IPS DF 6.9 (cell line): ENCODE measurements at places on chromosomes 7 and 10.

DNA sequence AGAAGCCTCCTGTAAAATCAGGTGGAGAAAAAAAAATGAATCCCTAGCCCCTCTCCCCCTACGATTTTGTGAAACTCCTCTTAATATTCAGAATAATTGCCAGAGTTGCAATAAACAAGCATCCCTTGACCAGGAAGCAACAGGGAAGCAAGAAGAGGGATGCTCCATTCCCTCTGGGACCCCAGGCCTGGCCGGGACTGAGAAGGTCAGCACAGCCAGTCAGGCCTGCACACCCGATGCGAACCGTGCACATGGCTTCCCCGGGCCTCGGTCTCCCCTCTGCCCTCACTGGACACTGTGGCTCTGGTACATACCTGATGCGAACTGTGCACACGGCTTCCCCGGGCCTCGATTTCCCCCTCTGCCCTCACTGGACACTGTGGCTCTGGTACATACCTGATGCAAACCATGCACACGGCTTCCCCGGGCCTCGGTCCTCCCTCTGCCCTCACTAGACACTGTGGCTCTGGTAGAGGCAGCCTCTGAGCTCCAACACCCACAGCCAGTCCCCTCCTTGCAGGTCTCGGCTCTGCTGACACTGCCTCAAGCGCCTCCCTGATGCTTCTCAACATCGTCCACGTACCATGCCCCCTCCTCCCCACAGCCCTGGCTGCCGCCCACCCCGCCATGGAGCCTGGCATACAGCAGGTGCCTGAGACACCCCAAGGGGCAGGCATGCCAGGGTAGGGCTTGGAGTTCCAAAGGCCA, 138.6 kb downstream of the DIP2C start:
- DNase-seq = no peak

DNA sequence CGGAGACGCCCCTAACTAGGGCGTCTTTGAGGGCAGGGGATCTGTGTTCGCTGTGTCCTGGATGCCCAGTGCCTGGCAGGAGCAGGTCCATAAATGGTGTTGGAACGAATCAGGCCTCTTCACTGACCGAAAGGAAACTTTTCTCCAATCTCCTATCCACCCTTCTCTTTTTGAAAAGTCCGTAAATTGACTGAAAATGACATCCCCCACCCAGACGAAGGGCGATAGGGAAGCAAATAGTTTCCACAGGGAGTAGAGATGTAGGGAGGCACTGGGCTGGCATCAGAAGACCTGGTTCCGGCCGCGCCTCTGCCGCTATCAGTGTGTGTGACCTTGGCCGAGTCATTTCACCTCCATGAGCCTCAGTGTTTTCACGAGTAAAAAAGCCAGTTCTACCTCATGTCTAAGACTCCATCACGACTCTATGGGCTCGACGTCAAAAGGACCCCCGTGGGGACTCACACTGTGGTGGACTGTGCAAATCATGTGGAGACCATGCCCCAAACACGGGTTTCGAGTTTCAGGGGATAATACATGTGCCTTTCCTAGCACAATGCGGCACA, 497 bp upstream of the RAB11FIP2 start:
- DNase-seq = no peak

DNA sequence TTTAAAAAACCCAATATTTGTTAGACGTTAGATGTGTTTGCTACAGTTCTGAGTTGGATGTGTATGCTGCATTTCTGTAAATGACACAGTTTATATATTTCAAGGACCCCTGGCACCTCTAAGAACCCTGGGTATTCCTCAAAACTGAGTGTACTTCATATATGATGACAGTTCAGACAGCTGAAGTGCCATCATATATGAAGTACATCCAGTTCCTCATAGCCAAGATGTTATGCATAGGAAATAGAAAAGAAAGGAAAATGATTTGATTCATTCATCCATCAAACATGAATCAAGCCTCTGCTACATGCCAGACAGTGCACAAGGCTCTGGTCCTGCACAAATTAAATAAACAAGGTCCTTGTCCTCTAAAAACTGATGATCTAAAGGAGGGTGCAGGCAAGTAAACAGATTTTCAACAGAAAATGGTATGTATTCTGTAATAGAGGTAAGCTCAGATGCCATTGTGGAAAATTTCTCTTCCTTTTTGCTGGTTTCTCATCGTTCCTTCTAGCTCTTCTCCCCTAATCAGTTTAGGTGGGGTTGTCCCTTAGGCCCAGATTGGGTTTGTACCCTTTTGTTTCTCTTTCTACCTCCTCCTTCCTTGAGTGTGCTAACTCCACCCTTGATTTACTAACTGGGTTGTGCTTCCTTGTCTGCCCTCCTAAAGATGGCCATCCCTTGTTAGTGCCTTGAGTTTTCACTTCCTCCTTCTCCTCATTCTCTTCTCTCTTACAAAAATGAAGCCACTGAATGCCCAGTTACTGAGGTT, 25.3 kb upstream of the SMIM30 start:
- no peak for DNase-seq

DNA sequence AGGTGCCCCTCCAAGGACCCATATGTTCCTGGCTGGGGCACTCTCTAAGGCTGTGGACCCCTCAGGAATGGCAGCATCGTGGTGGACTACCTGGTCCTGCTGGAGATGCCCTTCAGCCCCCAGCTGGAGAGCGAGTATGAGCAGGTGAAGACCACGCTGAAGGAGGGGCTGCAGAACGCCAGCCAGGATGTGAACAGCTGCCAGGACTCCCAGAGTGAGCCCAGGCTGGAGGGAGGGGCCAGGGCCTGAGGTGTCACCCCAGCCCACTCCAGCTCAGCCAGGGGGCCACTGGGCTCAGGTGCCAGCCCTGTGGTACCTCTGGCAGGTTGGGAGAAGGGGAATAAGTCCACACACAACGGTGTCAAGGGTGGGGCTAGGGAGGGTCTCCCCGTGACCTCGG, 4.7 kb upstream of the MUC12 start:
- DNase-seq = no peak

- peak; percentile 43 for DNase-seq
Observed at GRCh38 chr10:110681023-110681681, 37.0 kb downstream of the RBM20 start.

GRCh38 chr10:72525277-72525676, 100.6 kb downstream of the MICU1 start:
- no peak for DNase-seq

DNA sequence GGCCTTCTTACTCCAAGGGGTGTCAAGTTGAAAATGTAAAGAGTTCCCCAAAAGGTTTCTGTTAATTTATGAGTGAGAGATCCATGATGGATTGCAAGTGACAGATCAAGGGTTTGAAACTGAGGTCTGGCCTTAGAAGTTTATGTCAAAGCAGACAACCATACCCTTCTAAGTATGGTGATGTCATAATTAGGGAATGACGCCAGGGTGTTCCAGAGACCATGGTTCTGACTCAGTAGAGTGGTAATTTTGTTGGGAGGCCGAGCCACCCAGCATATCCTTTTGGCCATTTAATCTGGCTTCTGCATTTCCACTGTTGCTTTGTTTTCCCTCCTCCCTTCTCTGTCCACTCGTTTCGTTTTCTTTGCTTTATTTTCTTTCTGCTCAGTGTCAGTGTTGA, 2.7 kb downstream of the TRUB1 start:
- DNase-seq = no peak

- peak; percentile 29 for DNase-seq
Observed at GRCh38 chr7:28615091-28615490, 202.8 kb downstream of the CREB5 start.

DNA sequence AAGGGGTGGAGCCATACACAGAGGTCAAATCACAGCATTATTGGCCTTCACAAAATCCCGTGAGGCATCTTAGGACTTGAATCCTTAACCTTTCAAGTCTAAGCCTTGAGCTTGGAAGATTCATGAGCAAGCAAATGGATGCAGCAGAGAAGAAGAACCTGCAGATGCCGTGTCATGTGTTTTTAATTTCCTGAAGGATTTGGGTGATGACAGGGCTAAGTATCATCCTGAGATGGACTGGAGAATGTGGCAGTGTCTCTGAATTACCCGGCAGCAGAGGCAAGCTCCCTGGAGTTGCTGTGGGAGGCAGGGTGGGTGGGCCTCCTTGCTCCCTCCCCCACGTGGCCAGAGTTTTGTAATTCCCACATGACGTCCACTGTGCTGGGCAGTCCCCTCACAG, 50.8 kb downstream of the GCC1 start:
- no peak for DNase-seq

DNA sequence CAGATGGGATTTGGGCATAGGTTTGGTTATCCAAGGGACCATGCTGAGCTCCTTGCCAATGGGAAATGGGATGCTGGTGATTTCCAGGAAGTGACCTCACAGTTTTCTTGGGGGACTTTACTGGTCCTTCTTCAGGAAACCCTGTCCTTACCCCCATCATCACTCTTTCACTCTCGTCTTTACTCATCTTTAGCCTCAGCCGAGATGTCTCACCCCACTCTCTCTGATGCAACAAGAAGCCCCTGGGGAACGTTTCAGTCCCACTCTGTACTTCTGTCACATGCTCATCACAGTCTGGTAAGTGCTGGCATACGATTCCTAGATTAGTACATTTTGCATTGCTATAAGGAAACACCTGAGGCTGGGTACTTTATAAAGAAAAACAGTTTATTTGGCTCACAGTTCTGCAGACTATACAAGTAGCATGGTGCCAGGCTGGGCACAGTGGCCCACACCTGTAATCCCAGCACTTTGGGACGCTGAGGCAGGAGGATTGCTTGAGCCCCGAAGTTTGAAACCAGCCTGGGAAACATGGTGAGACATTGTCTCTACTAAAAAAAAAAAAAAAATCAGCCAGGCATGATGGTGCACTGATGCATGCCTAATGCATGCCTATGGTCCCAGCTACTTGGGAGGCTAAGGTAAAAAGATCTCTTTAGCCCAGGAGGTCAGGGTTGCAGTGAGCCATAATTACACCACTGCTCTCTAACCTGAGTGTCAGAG, 63.5 kb upstream of the VKORC1L1 start:
- DNase-seq = no peak

GRCh38 chr7:467393-467828, 52.2 kb downstream of the PDGFA start:
- DNase-seq = no peak

GRCh38 chr10:125739994-125740679, 20.6 kb downstream of the EDRF1 start:
- no peak for DNase-seq

DNA sequence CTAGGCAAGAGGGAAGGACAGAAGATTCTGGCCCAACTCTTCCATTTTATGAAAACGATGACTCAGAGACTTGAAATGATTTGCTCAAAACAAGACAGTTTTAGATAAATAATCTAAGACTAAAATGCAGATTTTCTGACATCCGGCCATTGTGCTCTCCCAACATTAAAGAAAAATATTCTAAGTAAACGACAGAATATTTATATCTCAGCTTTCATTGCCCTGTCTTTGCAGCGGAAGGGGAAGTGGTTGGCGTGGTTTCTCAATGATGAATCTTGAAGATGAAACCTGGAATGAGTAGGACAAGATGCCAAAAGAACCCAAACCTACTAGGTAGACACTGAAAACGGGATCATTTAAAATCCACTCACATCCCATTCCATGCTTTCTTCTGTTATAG, 28.9 kb upstream of the NPY start:
- no peak for DNase-seq

DNA sequence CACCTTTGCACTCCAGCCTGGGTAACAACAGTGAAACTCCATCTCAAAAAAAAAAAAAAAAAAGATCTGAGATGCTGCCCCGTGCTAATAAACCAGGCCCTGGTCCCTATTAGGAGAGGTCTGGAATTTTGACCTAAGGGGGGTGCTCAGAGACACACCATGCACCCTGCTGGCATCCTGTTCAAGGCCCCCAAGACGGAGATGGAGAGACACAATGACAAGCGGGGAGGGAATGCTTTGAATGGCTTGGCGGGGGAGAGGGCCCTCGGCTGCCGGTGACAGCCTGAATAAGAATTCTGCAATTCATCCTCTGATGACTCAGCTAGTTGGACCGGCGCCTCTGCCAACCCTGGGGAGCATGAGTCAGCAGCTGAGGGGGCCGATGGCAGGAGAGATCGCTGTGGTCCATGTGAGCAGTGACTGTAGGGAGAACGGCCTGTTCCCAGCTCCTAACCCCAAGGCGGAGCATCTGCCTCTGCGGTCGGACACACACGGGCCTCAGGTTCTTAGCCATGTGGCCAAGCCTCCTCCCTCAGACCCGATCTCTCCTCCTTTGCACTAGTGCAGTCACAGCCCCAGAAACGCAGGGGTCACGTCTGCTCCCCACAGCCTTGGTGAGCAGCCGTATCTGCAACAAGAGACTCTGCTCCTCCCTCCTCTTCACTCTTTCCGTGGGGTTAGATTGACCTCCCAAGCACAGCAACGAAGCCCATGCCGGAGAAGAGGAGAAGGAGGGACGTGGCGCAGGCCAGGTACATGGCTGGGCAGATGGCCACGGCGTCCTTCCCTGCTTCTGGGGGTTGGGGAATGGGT, 14.9 kb downstream of the TRIM56 start:
- peak; percentile 58 for DNase-seq

DNA sequence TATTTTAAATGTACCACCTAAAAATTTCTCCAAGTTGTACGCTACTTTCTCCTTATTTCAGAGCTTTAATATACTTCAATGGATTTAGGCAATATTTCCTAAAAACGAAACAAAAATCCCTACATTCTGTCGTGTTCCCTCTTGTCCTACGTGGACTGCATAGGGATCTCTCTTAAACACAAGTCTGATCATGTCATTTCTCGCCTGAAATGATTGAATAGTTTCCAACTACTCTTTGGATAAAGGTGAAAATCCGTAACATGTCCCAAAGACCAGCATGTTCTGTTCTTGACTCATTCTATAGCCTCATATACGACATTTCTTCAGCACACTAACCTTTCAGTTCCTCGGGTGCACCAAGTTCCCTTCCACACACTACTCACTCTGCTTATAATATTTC, 17.7 kb upstream of the TPK1 start:
- no peak for DNase-seq

GRCh38 chr7:29146057-29146706, at the start of gene CPVL:
TSS of gene CPVL (minus strand) at chr7:29146537. CDS start at chr7:29121061, 25,476 bp downstream.
- DNase-seq = peak; percentile 57

GRCh38 chr10:105252911-105253310, 611.8 kb downstream of the SORCS3 start:
- DNase-seq = no peak

GRCh38 chr7:158617737-158618128, 30.1 kb upstream of the PTPRN2 start:
- peak; percentile 31 for DNase-seq

DNA sequence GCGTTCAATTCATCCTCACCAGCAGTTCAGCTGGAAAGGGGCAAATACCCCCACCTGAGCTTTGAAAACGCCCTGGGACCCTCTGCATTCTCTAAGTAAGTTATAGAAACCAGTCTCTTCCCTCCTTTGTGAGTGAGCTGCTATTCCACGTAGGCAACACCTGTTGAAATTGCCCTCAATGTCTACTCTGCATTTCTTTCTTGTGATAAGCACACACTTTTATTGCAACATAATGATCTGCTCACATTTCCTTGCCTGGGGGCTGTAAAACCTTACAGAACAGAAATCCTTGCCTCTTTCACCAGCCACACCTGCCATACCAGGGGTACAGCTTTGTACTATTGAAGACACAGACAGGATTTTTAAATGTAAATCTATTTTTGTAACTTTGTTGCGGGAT, 155.8 kb upstream of the LANCL2 start:
- no peak for DNase-seq

DNA sequence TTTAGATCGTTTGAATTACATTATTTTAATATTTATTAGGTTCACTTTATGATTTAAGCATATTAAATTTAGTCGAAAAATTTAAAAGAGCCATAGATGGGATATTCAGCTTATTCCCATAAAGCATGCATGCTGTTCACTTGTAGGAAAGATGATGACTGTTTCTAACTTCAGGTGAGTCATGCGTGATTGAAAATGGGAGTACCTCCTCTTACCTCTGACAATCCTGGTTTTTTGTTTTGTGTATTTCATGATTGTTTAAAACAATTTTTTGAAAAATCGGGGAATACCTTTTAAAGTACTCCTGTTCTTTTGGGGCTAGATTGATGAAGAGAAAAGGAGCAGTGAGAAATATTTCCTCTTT, 1.4 kb downstream of the TNKS2 start:
- DNase-seq = no peak
